Mesenchymal stem cell (in vitro differentiated cells and primary cell): ENCODE measurements at places on chromosomes 4 and X.

DNA sequence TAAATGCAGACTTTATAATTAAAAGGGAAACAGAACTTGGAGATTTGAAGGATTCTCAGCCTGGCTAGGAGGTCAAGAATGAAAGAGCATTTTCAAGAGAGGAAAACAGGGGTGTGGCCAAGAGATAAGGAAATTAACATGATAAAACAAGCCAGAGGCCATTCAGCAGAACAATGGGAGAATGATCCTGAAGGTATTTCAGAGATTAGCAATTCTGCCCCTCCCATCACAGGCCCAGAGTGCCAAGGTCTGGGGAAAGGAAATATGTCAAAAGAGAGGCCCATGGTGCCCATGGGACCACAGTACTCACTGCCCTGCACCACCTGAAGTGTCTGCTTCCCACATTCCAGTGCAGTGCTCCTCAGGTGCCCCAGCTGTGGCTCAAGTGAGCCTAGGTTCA, 188.5 kb upstream of the STS start:
- no peak for DNase-seq

GRCh38 chr4:88308587-88308986, 24.2 kb upstream of the PPM1K start:
- no peak for DNase-seq

DNA sequence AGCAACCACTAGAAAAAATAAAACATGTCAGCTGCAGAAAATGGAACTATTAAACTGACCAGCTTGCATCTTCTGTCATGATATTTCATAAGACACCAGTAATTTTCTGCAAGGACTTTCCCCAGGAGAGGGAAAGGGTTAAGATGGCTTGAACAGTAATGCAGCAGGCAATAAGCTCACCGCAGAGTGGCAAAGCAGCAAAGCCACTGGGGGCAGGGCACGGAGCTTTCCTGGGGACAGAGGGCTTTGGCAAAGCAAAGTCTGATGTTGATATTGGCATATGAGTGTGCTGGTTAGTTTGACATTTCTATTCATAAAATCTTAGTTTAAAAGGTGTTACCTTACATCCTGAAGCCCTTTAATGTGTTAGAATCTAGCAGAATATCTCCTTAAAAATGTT, 55.1 kb upstream of the NAP1L5 start:
- no peak for DNase-seq

GRCh38 chrX:54530357-54530900, 410 bp downstream of the GNL3L start:
- no peak for DNase-seq

GRCh38 chrX:97290199-97290598, 406.5 kb downstream of the RPA4 start:
- DNase-seq: no peak

DNA sequence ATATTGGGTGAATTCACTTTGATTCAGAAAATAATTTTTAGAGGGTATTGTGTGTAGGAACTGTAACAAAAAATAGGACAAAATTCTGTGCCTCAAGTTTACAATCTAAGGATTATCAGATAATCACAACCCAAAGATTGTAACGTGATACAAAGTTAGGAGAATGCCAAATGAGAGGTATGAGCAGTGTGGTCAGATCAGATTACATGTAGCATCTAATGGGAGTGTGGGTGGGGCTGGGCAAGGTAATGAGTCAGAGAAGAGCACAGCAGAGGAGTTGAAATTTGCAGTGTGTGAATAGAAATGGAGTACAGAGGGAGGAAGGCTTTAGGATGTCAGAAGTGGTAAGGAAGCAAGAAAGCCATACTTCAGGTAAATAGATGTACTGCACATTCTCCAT, 103.4 kb upstream of the TEX13A start:
- no peak for DNase-seq

DNA sequence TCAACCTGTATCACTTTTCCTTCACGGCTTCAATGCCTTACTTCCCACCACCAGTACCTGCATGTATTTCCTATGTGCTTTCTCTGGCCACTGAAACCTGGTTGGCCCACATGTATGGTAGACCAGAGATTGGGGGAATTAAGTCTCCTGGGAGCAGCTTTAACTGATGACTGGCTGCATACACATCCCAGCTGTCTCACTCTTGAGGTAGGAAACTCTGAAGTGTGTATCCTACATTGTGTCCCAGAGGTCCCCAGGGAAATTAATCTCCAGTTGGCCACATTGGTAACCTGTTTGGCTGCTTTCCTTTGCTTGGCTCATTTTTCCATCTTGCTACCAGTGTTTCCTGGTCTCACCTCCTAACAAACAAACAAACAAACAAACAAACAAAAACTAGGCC, 124.4 kb downstream of the ZNF827 start:
- no peak for DNase-seq

- no peak for DNase-seq
Measured at GRCh38 chr4:154475820-154476219, 15.8 kb downstream of the DCHS2 start.

DNA sequence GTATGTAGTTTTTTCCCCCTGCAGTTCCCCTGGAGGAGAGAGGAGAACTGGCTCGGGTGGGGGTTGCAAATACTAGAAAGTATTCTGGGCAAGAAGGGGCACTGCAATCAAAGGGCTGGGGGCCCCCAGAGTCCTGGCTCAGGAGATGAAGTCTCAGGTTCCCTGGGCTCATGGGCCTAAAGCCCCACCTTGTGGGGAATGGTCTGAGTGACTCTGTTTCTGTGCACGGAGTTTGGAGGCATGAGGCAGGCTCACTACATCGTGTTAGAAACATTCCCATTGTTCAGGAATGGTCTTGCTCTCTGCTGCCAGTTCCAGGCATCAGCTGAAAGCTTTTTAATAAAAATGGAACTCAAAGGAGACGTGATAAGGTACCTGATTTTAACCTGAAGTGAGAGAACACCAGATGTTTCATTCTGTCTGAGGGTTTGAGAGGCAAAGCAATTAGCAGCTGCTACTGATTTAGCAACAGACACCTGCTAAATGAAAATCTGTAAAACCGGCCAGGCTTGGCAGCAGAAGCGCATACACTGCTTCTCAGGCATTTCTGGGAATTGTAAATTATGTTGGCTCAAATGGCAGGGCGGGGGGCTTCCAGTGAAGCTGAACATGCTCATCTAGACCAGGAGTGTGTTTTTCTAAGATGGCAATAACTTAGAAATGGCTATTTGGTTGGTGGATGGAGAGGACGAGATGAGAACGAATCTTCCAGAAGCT, 122.7 kb downstream of the TMEM164 start:
- peak; percentile 16 for DNase-seq

DNA sequence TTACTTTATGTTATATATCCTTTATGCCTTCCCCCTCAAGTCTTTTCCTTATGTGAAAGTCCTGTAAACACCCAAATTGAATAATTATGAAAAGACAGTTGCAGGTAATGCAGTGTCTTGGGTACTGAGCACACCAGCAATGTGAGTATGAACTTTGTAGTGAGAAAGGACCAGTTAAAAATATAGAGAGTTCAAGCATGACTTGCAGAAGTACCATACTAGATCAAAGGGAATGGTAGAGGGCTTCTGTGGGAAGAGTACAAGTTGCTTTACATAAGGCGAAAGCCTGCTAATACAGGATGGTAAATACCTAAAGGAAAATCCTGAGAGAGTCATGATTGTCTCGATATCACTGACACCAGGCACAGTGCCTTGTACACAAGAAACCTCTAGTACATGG, 25.7 kb downstream of the KIAA0232 start:
- no peak for DNase-seq

- no peak for DNase-seq
Measured at GRCh38 chr4:139115226-139115625, 61.8 kb downstream of the ELF2 start.

- DNase-seq: peak; percentile 84
Measured at GRCh38 chr4:128863312-128864075, 54.0 kb downstream of the JADE1 start.

DNA sequence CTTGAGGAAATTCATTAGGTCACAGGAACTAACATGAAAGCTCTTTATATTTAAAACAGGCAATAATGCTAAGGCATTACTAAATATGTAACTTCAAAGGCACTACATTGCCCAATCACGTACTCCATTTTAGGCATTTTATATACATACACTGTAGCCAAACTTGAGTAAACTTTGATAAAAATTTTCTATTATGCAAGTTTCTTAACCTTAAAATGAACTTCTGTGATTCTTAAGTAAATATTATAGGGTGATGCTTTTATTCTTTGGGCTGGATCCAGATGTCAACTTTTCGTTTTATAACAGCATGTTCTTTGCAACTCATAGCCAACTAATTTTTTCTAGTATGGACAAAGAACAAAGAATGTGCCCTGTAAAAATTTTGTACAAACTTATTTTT, 28.3 kb upstream of the MAP9 start:
- no peak for DNase-seq

GRCh38 chr4:151099976-151100417, 569 bp downstream of the RPS3A start:
- DNase-seq: no peak

DNA sequence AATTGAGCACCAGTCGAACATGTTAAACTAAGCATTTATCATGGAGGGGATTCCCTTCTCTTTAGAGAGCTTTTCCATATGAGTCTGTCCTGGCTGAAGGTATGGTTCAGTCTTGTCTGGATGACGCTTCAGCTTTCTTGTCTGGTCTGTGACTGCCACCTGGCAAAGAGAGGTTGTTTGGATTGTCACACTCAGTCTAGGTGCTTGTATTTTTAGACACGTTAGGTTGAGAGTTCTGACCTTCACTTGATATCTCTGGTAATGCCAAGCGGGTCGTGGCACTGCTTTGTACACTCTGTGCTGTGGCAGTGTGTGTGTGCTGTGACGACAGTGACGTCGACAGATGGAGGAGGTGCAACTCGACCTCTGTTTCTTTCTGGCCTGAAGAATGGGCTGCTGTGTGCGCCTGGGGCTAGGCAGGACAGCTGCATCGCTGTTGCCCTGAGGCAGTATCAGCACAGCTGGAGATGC, 12.6 kb downstream of the NOCT start:
- no peak for DNase-seq

DNA sequence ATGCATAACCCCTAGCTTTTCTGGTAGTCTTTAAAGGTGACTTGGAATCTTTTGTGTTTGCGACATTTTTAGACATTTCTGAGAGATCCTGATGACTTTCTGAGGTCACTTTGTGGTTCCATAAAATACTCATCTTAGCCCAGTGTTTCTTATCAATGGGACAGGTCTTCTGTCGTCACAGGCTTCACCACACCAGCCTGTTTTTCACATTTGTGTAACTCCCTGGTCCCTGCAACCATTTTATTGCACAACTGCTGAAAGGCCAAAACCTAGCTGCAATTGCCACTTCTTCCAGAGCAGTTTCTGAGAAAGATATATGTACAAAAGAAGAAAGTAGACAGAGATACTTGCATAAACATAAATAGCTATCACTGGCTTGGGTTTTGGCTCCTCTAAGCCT, 120.9 kb downstream of the IL15 start:
- DNase-seq: peak; percentile 61

DNA sequence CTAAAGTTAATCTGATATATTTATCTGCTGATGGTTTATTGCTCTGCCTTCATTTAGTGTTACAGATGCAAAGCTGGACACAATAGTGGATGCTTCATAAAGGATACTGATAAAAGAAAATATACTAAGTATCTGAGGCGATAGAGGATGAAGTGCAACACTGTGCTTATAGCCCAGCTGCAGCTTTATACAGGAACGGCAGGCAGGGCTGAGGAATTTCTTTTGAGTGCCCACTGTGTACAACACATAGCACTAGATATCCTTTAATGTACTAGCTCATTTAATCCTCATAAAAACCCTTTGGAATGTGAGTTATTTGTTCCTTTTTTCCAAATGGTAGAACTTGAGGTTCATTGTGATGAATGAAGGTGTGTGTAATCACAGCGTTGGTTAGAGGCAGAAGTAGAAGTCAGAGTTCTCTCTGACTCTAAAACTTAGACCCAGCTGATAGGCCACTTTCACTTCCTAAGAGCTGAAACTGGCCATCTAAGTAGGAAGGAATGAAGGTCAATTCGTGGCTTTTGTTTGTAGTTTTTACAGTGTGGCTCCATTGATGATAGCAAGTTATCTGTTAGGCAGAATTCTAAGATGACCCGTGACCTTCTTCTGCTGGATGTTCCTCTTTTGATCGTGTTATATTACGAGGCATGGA, 138.0 kb downstream of the VEGFC start:
- DNase-seq: peak; percentile 10

DNA sequence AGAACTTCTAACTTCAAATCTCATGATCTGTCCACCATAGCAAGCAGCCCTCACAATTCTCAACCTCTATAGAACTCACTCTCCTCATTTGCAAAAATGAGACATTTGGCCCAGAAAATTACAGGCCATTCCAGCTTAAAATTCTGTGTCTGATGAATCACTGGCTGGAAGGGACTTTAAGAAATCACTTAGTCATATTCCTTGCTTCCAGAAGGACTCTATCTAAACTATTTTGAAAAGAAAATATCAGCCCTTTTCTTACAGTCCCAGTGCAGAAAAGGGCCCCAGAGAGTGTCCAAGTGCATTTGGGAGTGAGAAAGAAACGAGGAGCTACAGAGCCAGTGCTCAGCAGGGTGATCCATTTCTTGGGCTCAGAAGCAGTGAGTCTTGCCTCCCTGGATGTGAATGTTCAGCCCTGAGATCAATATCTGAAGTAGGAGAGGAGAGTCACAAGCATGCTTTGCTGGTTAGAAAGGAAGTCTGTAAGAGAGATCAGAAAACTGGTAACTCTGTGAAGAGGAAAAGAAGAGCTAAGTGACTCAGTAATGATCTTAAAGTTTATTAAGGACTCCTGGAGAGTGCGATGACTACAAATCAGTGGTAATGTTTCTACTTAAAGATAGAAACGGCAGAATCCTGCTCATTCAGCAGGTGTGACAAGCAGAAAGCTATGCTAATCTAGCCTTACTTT, 139.8 kb downstream of the PALLD start:
- DNase-seq: peak; percentile 84

GRCh38 chrX:67781132-67781531, 237.3 kb downstream of the AR start:
- DNase-seq: no peak

DNA sequence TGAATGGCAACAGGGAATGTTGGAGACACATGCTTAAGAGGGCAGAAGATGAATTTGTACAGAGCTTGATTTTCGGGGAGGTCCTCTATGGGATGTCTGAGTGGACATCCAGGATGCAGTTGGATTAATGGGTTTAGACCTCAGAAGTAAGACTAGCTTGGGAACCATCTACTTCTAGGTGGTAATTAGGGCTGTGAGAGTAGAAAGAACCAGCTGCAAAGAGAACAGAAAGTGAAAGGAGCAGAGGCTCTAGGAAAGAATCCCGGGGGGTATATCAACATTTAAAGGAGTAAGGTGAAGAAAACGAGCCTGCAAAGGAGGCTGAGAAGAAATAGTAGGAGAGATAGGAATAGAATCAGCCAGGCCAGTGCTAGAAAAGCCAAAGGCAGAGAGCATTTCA, 29.0 kb upstream of the NKRF start:
- DNase-seq: no peak

DNA sequence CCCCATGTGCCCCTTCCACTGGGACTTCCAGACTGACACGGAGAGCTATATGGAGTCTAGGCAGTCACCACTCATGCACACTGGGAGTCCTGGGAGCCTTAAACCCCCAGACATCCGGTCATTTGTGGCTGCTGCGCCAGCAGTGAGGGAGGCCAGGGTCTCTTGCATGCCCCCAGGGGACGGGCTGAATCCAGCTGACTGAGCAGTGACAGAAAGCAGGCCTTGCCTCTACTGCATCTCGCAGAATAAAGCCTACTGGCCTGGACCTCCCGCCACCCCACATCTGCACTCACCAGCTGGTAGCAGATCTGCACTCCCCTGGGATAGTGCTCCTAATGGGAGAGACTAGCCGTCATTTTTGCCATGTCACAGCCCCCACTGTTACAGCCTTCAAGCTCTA, 1234.2 kb downstream of the FAM133A start:
- DNase-seq: no peak

- no peak for DNase-seq
Measured at GRCh38 chr4:30953799-30954198, 233.6 kb downstream of the PCDH7 start.
